ENCODE measurements at places on chromosomes 13 and 19.

DNA sequence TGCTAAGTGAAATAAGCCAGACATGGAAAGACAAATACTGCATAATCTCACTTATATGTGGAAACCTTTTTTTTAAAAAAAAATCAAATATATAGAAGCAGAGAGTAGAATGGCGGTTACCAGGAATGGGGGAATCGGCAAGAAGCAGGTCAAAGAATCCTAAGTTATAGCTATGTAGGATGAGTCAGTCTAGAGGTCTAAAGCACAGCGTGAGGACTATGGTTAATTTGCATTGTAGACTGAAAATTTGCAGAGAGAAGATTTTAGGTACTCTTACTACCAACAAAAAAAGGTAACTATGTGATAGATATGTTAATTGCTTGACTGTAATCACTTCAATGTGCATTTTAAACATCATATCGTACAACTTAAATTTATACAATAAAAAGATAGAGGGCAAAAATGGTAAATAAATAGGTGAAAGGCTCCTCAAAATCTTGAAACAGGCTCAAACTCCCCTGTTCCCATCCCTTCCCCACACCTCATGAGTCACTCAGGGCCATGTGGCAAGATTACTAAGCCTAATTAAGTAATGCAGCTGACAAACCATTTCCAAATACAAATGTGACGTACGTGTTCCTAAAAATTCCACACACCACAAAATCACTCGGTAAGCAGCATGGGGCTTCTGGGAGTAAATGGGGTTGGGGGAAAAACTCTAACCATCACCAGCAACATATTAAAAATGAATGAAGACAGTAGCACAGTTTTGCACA is 159.0 kb downstream of the USP12 start:
- DNase-seq, result no peak

DNA sequence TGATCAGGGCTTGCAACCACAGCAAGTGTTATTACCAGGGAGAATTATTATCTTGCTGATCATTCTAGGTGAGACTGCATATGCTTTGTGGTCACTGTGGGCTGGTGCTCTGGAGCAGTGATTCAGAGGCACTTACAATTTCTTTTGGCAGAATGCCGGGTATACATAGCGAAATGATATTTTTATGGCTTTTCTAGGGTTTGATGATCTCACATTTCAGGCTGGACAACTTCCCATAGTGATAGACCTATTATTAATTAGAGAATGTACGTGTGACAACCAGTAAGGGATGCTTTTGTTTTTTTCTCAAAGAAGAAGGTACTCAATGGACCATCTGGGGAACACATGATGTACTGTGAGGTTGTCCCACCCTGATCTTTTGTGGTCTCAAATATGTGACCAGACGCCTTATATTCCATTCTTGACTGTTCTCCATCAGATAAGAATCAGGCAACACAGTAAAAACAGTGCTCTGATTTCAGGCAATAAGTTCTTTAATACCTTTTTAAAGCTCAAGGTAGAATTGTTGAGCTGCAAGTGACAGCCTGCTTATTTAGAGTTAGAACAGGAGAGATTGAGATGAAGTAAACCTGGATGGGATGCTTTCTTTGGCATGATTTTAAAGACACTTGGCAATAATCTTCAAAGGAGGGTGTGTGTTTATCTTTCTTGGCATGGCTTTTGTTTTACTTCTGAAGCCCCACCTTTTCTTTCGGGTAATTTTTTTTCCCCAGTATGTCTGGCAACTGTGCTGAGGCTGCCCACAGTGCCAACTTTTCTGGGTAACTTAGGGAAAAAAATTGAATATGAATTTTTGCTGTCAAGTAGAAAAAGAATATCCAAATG is 27.4 kb upstream of the SCEL start:
- DNase-seq, result no peak

DNA sequence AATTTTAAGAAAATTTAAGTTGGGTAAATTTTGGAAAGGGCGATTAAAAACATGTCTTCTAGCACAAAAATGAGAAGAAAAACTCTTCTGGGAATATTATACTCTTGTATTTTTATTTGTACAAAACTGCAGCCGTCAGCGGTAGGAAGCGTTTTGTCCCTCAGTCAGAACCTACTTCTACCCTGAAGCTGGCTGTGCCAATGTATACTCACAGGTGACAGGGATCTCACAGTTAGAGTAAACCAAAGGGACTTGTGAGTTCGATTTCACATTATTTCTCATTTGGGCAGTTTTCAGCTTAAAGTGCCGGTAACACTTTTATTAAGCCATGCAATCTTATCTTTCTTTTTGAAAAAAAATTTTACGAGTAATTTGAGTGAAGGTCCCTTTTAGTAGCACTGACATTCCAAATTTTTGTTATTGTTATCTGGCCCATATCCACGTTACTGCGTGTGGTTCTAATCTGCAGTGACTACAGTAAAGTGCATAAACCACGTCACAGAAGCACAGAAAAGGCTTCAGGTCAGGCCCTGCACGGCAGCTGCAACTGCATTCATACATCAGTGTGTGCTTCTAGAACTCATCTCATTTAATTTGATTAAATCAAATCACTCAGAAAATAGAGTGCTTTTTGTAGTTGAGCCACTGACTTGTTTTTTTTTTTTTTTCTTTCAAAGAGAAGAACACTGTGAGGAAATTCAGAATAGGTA is 387.3 kb downstream of the LIG4 start:
- no peak for DNase-seq

GRCh38 chr19:4115818-4116385 is 8.0 kb downstream of the MAP2K2 start:
- no peak for DNase-seq

- DNase-seq, result no peak
These were observed 484.7 kb downstream of the IRS2 start for GRCh38 chr13:109301726-109302125.

DNA sequence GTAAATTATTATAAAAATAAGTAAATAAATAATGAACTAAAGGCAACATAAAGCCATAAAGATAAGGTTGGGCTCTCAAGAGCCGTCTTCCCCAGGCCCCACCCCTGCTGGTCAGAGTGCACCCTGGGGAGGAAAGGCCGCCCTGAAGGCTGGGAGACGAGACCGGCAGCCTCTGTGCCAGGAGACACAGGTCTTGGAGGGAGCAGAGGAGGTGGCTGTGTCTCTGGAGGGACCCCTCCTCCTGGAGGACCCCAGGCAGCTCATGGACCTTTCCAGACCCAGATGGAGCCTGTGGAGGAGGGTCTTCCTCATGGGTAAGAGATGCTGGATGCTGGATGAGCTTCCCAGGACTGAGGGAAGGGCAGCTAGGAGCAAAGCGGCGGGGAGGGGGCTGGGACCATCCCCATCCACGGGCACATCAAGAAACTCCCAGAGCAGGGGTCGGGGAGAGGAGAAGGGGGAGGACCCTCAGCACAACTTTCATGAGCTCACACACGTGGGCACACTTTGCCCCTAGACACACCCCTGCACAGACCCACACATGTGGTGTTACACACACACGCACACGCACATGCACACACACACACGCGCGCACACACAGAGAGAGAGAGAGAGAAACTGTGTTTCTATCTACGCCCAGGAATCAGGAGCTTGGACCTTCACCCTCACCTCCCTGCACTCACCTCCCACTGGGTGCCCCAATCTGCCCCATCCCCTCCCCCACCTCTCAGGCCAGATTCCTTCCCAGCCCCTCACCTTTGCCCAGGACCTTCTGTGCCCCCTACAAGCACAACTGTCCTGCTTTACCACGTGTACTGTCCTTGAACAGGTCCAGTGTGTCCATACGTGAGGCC is at the start of gene CEACAM18:
CEACAM18 (plus strand) TSS at position 159 of the 854 bp plus-strand sequence.
- no peak for DNase-seq

DNA sequence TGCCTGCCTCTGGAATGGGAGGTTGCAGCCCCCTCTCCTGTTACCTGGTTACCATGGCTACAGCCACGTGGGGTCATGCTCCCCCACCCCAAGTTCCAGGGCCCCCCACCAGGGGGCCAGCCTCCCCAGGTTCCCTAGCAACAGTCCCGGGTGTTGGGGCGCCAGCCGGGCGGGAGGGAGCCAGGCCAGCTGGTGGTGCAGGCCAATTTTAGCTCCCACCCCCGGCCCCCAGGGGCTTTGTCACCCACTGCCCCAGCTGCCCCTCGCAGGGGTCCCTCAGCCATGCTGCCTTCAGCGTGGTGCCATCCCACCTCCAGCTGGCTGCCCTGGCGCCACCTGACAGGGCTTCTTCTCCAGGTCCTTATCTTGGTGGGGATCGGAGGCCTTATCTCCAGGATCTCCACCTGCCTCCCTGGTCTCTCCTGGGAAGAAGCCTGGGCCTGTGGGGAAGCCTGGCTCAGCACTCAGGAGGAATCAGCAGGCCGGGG is 3.0 kb downstream of the MARK4 start:
- DNase-seq, result no peak

DNA sequence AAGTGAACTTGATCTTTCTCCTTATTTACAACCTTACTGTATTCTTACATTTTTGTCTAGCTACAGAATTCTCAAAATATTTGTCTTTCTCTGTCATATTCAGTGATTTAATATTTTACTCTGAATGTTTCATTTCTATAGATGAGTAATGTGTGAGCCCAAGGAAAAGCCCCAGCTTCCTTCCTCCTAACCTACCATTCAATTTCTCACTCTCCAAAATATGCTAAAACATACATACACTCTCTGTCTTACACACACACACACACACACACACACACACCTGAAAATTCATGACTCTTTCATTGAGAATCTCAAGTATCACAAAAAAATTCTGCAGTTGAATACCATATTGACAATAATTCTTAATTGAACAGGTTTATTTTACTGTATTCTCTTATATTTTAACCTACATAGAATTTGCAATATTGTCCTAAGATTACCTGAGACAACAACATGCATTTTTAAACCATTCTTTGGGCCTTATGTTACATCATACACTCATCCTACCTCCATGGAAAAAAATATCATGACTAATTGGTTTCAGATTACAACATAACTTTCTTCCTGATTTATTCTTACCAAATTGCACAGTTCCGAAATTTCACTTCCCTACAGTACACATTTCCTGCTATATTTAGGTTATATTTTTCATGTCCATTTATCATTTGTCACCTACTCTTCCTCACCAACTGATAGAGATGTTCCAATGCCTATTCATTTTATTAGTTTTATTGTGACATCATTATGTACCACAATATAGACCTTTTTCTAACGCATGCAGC is 1965.6 kb upstream of the PCDH20 start:
- DNase-seq, result no peak

GRCh38 chr19:32091241-32091640 is 254.2 kb upstream of the ZNF507 start:
- no peak for DNase-seq

- no peak for DNase-seq
These were observed 14.2 kb downstream of the CHERP start for GRCh38 chr19:16527971-16528521.

GRCh38 chr13:99378985-99379733 is 72.0 kb upstream of the GPR183 start:
- no peak for DNase-seq

- peak; percentile 78 for DNase-seq
These were observed 368.4 kb downstream of the KLF12 start for GRCh38 chr13:73765651-73766384.

GRCh38 chr19:13104360-13104847 is 1.7 kb upstream of the LYL1 start:
- DNase-seq, result peak; percentile 85

- DNase-seq, result no peak
These were observed 646.3 kb upstream of the SLITRK1 start for GRCh38 chr13:84528408-84529070.

DNA sequence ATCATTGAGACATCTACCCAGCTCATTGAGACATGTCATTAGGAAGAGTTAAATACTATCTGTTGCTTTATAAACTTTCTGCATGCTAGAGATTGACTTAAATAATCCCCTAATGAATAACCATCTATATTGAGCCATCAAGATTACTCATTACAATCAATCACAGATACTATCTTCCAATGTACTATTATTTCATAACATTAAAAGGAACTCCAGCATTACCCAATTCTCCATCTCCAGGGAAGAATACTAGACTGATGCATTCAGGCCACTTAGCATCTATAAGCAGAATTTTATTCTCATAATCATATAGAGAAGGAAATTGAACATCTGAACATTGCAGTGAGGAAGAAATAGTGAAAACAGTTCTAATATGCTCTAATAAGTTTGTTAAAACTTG is 8.0 kb downstream of the EPSTI1 start:
- DNase-seq, result no peak

- DNase-seq, result no peak
These were observed 81.6 kb downstream of the DPF1 start for GRCh38 chr19:38142176-38143035.

DNA sequence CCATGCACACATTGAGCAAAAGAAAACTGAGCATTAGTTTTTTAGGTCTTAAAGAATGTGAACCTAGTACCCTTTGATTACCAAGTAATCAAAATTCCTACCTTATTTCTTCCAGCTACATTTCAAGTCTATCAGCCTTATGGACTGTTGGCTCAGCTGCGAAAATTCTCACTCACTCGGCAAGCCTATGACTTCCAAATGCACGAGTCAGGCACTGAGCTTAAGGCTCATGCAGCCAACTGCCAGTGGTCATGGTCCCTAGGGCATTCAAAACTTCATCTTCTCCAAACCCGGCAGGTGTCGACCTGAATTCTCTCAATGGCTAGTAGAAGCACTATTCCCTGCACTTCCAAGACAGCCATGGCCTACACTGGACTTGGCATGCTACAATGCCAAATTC is 41.2 kb downstream of the RUBCNL start:
- DNase-seq, result no peak

DNA sequence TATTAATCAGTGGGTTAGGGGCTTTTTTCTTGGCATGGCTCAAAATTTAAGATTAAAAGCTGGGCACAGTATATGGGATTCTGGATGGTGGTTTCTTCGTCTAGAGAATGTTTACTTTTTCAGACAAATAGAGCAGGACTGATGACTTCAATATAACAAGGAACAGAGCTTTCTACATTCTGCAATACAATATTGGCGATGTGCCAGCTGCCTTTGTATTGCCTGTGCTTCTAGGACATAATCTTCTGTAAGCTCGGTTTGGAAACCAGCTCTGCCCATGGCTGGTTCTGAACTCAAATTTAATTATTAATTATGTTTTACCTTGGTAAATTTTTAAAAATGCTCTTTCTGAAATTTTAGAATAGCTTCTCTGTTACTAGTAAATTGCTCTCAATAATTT is 139.1 kb upstream of the TRPC4 start:
- DNase-seq, result no peak

DNA sequence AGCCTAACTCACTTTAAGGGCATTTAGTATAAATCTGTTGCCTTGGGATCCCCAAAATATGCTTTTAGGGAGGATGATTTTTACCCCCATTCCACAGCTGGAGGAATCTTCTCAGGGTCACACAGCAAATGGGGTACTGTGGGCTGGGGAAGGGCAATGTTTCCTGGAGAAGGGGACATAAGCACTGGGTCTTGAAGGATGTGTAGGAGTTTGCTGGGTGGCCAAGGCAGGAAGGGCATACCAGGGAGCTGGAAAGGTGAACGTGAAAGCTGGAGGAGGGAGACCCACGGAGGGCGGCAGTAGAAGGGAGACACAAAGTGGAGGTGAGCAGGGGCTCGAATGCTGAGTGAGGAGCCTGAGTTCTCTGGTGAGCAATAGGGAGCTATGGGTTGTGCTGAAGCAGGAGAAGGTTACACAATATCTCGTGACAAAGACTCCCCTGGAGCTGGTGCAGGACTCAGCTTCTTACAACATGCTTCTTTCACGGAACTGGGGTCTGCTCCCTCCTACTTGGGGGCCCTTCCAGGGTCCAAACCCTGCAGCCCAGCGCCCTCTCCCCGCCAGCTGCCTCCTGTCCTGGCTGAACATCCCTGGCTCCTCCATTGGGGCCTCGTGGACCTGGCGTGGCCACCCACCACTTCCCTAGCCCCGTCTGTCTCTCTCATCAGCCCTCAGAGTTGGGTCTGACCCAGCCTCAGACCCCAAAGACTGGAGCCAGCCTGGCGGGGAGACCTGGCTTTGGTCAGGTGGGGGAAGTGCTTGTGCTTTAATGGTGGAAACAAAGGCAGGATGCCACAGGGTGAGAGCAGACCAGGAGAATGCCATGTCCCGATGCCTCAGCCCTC is 11.1 kb downstream of the CILP2 start:
- no peak for DNase-seq
